ENCODE measurements at places on chromosomes 5 and 9.

DNA sequence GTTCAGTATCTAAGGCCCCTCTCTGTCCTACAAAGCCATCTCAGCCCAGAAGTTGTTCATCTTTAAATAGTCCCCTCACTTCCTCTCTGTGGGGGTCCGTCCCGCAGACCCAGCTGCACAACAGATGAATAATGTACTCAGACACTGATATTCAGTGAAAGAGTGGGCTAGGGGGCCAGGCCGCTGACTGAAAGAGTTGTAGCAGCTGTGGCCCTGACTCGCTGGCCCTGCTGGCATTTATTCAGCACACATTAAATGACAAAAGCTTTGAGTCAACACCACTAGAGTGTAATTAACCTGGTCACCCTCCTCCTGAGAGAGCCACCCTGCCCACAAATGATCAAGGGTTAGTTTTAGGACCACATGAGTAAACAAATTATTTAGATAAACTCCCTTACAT, 76.3 kb downstream of the MED10 start:
- no peak for DNase-seq

- no peak for DNase-seq
Observed at GRCh38 chr9:6922680-6923079, 164.9 kb downstream of the KDM4C start.

GRCh38 chr5:6365977-6366590, 12.3 kb downstream of the MED10 start:
- DNase-seq, result no peak

DNA sequence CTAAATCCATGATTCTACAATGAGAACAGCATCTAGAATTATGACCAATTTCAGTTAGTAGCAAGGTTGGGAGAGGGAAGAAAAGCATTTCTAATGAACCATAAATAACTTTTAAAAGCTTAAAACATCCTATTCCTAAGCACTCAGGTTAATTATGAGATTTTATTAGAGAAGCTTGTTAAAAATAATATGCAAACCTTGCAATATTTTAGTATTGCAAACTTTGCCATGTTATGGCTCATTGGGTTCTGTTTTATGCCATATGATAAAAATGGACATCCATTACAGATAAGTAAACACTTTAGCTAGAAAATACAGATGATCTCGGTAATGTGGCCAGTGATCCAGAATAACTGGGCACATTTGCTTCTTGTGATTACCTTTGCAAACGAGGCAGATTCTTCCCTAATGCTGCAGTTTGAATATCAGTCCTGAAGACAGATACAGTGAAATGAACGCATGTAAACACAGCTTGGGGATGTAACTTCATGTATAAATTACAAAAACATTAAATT, 447.0 kb downstream of the PLK2 start:
- no peak for DNase-seq

GRCh38 chr9:16335788-16336580, 534.5 kb downstream of the BNC2 start:
- no peak for DNase-seq

DNA sequence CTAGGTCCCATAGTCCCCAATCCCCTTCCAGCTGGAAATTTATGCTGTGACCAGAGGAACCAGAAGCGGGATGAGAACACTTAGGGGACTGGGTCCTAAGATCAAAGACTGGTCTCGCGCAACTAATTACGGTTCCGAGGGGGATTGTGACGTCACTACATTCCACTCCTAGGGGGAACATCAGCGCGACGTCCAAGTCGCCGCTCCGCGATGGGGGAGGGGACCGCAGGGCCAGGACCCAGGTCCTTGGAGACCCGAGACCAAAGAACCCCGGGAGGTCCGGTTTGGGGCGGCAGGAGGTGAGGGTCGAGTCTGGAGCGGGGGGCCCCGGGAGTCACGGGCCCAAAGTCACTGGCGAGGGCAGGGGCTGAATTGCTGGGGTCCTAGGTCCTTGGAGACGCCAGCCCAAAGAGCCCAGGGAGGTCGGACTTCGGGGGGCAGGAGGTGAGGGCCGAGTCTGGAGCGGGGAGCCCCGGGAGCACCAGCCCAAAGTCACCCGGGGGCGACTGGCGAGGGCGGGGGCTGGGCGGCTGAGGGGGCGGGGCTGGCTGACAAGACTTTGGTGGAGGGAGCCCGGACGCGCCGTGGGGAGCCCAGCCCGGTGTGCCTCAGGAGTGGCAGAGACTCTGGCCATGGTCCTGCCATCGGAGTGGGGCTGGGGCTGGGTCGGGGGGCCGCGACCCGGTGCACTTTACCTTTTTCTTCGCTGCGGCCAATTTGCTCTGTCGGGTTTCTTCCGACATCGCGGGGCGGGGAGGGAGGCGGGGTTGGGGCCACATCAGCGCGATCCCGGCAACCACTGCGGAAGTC, at the start of gene GOLGA2:
GOLGA2 (minus strand) TSS at position 810 of the 810 bp plus-strand sequence; CDS start at position 779, 31 bp downstream.
- no peak for DNase-seq

GRCh38 chr5:126482591-126482990, 59.4 kb downstream of the GRAMD2B start:
- no peak for DNase-seq

- no peak for DNase-seq
Observed at GRCh38 chr5:23677996-23678395, 170.6 kb downstream of the PRDM9 start.

GRCh38 chr9:136571531-136571930, 25.7 kb upstream of the NOTCH1 start:
- no peak for DNase-seq

DNA sequence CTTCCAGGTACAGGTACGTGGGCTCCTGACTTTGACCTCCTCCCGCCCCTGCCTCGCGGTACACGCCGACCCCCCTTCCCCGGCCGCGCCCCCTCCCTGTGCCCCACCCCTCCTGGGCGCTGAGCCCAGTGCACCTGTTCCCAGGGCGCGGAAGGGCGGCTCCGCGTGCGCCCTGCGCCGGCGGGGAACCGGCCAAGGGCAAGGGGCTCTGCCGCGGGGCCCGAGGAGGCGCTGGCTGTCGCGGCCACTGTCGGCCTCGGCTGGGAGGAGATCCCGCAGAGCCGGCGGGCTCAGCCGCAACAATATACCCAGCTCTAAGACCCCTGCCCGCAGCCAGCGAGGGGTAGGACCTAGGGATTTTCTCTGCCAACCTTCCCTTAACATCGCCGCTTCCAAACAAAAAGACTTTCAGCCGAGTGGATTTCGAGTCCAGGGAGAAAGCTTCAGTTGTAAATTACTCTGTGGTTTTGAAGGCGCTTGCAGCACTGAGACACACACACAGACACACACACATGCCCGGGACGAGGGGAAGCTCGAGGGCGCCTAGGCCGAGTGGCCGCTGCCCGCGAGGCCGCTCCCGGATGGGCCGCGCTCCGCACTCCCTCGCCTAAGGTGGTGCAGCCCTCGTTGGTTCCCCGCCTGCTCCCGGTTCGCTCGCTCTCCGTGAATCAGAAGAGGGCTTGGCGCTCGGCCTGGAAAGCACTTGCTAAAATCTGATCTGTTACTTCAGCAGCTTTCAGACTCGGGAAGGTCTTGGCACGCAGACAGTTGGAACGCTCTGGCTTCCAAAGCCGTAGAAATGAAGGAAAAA, 1.2 kb downstream of the FGF18 start:
- no peak for DNase-seq

DNA sequence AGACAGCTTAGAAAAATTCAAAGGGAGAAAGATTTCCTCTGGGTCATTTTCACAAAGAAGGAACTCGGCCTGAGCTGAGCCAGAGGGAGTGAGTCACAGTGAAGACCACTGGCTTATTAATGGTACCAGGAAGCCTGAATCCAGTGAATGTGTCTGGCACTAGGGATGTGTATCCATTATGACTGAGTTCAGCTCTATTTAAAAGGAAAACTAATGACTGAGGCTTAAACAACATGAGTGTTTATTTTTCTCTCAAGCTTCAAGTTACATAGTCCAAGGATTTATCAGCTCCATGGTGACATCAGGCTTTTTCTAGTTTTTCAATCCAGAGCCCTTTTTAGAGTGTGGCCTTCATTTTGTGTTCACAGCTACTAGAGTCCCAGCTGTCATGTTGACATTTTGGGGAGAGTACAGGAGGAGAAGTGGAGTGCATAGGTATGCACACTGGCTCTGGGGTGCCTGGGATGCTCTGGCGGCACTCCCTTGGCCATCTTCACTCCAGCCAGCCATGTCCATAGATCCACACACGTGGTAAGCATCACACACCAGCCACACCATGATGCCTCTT, 159.5 kb upstream of the ERCC6L2 start:
- DNase-seq, result no peak
